ENCODE measurements at places on chromosomes 11 and 22. TPM values are rescaled to one million over a fixed set of nuclear protein-coding genes. Genes with fewer than 3 reads are reported as not detected.

The APOL2 gene
- total RNA-seq: 77.0 TPM

DNA sequence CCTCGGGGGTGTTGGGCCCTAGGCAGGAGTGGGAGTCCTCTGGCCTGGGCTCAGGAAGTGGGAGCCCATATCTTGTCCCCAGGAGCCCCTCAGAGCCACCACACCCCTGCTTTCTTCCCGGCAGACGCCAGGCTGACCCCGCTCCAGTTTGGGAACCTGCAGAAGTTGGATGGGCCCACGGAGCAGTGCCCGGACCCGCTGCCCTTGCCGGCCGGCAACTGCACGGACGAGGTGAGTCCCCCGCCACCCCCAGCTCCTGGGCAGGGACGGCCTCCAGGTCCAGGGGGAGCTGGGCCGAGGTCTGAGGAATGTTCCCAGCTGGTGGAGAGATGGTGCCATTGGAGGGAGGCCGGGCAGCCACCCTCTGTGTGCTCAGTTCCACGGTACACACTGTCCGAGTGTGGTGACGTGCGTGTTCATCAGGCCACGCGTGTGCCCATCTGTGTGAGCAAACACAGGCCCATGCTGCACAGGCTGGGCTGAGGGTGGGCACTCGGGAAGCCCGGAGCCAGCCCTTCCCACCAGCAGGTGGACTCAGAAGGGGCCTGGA is 4.8 kb downstream of the MUC5B start:
- DNase-seq: no peak

- DNase-seq: no peak
Measured at GRCh38 chr11:44589301-44589700, 23.8 kb downstream of the CD82 start.

GRCh38 chr11:111975076-111975806 is 38.1 kb downstream of the DIXDC1 start:
- no peak for DNase-seq

GRCh38 chr11:78465169-78465942 is 47.7 kb upstream of the GAB2 start:
- DNase-seq: no peak

The VSTM5 gene
- not detected for total RNA-seq

- no peak for DNase-seq
Measured at GRCh38 chr11:70818351-70818750, 420.0 kb downstream of the CTTN start.

Data from omental fat pad (tissue), 4 donors.